ENCODE measurements at places on chromosomes 3 and 15.

GRCh38 chr3:62708638-62709373, 166.4 kb downstream of the CADPS start:
- no peak for DNase-seq

DNA sequence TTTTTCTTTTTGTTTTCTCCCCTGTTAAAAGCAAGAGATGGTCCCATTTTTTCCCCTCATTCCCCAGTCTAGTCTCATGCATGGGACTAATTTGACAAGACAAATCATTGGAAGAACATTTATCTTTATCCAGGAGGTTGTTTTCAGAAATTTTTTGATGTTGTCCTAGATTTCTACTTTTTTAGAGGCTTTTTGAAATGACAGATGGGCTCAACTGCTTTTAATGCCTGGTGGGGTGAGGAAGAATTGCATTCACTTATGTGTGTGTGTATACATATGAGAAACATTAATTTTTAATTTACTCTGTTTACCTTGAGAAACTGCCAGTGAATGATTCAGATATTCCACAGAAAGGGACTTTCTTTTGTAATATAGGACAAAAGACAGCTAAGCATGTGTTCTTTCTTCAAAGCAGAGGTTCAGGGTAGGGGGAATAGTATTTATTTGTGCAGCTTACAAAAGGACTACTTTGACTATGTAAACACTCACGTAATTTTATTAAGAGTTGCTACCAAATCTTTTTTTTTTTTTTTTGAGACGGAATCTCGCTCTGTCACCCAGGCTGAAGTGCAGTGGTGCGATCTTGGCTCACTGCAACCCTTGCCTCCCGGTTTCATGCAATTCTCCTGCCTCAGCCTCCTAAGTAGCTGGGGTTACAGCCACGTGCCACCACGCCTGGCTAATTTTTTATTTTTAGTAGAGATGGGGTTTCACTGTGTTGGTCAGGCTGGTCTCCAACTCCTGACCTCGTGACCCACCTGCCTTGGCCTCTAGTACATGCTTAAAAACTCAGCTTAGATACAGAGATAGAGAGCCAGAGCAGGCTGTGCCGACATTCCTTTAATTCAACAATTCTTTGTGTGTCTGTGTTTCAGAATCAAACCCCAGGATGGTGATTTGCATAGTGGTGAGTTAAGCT, 130.1 kb upstream of the RARB start:
- peak; percentile 76 for DNase-seq

DNA sequence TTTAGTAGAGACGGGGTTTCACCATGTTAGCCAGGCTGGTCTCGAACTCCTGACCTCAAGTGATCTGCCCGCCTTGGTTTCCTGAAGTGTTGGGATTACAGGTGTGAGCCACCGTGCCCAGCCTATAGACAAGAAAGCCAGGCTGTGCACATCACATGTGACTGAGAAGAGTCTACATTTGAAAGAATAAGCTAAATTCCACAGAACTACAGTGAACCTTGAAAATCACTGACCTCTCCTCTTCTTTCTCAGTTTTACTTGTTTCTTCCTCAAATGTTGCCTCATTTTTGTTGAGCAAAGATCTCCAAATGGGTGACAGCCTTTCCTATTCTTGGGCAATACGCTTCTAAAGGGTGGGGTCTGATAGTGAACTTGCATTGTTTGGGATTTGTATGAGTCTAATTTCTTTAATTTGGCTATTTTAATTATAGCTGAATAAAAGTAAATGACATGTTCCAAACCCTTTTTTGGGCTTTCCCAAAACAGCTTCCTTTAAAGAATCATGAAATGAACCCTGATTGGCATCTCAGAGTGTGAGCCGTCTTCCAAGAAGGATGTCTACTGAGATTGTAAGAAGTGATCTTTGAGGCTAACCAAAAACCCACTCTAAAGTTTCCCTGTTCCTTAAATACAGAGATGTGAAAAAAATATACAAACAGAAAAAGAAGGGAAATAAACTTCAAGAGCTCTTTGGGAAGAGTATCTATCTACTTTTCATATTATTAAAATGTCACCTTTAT, 21.6 kb upstream of the SPTBN5 start:
- DNase-seq = no peak

DNA sequence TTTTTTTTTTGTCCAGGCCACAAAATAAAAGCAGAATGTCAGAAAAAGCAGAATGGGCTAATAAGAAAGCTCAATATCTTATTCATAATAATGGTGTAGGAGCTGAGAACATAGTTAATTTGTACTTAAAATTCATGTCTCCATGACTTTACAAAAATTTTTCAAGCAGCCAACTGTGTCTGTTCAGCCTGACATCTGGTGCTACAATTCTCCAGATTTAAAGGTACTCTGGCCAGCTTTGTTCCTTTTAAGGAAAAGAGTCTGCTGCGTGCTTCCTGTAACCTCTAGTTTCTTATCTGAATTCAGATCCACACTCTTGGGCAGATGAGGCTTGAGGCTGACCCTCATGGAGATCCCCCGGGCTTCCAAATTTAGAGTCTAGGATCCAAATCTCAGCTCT, 8.7 kb upstream of the RFX7 start:
- no peak for DNase-seq

GRCh38 chr15:45149060-45149459, 19.3 kb downstream of the DUOX1 start:
- DNase-seq = no peak

- DNase-seq = no peak
Measured at GRCh38 chr3:51510996-51511395, 11.2 kb upstream of the DCAF1 start.

DNA sequence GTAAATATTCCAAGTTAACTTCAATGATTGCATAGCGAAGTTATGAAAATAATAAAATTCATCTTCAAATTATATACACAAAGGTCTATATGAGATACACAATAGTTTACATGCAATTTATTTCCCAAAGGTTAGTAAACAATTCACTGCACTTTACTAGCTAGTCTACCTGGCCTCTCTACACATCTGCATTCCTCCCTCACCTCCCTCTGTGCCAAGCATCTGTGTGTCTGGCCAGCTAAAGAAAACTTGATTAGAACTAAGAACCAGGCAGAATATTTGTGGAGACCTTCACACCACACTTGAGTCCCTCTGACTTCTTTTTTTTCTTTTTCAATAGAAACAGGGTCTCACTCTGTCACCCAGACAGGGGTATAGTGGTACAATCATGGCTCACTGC, 61.4 kb downstream of the LRRFIP2 start:
- DNase-seq = no peak

GRCh38 chr3:30933478-30934207, 39.2 kb upstream of the GADL1 start:
- DNase-seq = no peak

DNA sequence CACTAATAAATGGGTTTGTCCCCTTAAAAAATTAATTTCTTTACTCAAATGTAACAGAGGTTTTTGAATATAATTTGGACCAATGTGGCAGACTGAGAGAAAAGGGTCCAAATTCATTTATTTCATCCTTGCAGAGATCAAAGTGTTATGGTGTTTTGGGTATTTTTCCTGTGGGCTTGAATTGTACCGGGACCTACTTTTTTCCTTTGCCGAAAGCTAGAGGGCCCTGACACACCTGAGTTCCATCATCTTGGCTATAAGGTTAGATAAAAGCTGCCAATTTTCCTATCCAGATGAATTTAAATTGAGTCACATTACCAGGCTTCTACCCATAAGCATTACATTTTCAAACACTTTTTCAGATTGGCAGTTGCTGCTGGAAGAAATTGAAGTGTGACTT, 908 bp downstream of the CCNB2 start:
- no peak for DNase-seq

GRCh38 chr15:95760508-95760907, 570.0 kb upstream of the NR2F2 start:
- DNase-seq = peak; percentile 8

DNA sequence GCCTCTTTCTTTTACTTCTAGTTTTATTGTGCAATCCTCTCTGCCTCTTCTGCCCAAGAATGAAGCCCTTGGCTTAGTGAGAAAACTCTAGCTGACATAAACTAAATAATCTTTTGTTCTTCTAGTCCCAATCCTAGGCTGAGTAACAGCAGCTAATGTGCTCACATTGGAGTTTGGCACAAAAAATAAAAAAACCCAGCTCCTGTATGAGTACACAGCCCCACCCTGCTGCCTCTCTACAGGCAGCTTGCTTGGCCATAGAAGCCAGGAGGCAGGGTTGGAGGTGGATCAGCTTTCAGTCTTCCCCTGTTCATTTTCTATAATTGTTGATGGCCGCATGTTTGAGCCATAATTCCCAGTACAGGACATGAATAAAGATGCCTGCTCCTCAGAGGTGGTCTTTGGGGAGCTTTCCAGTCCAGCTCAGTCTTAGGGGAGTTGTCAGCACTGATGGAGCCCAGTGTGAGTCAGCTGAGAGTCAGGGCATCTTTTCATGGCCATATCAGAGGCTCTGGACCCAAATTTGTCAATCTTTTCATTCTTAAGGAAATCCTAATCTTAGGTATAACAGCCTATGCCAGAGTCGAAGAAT, 46.7 kb downstream of the RTP1 start:
- peak; percentile 47 for DNase-seq

- peak; percentile 69 for DNase-seq
Measured at GRCh38 chr15:80906159-80906766, 83.4 kb downstream of the MESD start.

- no peak for DNase-seq
Measured at GRCh38 chr15:81534124-81534523, 160.1 kb upstream of the TMC3 start.

DNA sequence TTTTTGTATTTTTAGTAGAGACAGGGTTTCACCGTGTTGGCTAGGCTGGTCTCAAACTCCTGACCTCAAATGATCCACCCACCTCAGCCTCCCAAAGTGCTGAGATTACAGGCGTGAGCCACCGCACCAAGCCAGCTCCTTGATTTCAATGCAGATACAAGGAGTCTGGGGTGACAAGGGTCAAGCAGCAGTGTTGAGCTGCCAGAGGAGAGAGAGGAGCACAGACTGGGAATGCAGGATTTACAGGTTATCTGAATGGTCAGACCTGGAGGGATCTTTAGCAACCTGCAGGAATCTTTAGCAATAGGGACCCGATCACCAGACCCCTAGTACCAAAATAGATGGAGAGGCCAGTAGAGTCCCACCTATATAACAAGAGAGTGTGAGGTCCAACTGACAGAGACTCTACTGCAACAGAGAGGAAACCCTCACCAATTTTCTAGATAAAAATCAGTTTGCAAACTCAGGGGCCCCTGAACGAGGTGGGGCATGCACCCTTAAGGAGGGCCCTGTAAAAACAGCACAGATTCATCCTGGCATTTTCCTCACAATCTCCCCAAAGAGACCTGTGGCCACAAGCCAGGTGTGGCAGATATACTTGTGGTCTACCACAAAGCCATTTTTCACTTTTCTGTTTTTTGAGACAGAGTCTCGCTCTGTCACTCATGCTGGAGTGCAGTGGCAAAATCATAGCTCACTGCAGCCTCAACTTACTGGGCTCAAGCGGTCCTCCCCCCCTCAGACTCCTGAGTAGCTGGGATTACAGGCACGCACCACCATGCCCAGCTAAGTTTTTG, 10.7 kb upstream of the SHISA5 start:
- DNase-seq = no peak

DNA sequence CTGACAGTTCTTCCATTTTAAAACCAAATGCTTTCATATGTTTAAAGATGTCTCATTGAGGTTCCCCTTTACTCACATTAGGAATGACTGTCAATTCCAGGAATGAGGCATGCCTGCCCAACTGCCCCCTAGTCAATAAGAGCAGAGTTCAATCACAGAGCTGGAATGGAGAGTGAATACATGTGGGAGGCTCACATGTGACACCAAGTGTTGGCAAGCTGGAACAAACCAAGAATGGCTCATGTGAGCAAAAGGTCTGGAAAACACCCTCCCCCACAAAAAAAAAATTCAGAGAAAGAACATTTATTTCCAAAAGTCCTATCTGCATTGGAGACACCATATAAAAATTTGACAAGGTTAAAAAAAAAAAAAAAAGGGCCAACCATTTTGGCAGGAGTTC, 3.7 kb downstream of the PBRM1 start:
- peak; percentile 78 for DNase-seq

GRCh38 chr3:54999811-55000210, 72.0 kb upstream of the LRTM1 start:
- DNase-seq = peak; percentile 43

DNA sequence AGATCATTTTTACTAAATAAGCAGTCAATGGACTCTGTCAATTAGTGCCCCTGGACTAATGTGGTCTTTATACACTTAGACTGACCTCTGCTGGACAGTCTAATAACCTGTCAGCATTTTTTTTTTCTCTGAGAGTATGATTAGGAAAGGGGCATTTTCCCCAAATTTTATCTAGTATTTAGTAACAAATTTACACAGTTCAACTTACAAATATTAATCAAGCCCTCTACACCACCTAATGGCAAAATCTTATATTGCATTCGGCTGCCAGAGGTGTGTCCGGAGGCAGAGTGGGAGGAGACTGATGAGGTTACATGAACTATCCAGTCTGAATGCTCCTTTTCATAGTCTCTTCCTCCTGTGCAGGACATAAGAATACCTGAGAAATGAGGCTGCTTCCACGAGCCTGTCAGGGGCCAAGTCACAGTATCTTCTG, 36.0 kb upstream of the COLQ start:
- DNase-seq = peak; percentile 84

DNA sequence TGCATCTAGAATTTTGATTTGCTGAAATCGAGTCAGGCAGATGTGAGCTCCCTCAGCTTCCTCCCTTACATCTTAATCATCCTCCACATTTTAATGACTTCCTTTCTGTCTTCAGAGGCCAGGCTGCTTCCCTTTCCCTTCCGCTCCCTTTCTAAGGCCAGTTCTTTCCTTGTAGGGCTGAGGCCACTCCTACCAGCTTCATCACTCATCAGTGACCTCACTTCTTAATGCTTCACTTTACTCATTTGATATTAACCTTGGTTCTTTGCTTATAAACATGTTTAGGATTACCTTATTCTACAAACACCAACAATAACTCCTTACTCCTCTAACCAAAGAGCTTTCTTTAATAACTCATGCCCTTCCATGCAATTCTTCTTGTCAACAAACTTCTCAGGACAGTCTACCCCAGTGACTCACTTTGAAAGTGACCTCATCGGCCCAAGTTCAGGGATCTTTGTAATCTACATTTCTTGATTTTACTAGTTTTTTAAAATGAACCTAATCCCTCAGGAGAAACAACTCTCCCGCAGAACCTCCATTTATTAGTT, 23.9 kb downstream of the ILDR1 start:
- DNase-seq = peak; percentile 64

- DNase-seq = no peak
Measured at GRCh38 chr3:80914854-80915253, 846.6 kb downstream of the GBE1 start.
